Fibroblast of lung (primary cell): ENCODE measurements at places on chromosomes 16 and 17. TPM values are rescaled to one million over a fixed set of nuclear protein-coding genes. Genes with fewer than 3 reads are reported as not detected.

The TBX6 gene
- total RNA-seq = 0.26 and 0.33 TPM in 2 replicates

The ALOX15B gene
- total RNA-seq = not detected in 2 replicates

The COL1A1 gene
- 577 and 584 TPM in 2 replicates for total RNA-seq

DNA sequence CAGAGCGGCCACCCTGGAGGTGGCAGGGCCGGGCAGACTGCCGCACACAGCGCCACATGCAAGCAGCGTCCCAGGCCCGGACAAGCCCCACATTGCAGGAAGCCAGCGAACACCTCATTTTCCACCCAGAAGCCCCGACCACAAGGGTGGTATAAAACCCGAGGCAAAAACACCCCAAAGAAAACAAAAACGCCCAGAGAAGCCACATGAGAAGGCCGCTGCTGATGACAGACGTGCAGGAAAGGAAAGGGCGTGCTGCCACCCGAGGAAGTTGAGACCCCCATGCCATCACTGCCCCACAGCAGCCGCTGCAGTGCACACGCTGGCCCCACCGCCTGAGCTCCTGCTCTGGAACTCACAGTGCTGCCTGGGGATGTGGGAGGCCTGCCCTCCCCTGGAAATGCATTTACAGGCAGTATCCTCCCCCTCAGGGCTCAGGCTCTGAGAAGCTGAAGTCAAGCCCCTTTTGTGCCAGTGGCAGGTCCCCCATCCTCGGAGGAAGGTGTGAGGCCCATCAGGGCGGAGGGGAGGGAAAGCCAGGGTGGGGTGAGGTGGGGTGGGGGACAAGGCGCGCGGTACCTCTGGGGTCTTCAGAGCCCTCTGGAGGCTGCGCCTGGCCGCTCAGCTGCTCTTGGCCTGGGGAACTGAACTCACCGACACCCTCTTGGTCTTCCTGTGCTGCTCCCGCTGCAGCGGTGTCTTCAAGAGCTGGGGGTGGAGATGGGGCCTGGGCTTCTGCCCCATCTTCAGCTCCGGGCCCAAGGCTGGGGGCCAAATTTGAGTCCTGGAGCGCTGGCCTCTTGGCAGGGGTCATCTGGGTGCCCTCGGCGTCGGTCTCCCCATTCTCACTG lies 62.0 kb downstream of the IL21R start:
- DNase-seq = no peak
